CD4-positive, CD25-positive, alpha-beta regulatory T cell (primary cell): ENCODE measurements at places on chromosomes 12 and 14. TPM values are rescaled to one million over a fixed set of nuclear protein-coding genes. Genes with fewer than 3 reads are reported as not detected.

CLEC4D gene
- total RNA-seq, result not detected

DNA sequence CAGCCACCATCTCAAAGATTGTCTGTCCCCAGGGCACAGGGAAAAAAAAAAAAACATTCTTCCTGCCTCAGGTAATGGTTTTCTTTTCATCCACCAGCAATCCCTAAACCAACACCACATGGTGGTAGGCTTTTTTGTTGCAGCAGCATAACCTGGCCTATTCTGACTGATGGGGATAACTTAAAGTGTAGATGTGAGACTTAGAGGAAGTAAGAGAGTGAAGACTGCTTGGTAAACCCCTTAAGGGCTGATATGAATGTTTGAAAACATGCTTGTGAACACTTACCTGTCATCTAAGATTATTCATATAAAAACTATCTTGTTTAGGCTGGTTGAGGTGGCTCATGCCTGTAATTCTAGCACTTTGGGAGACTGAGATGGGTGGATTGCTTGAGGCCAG, 130.2 kb upstream of the RAP1B start:
- DNase-seq, result no peak

FAM222A gene
- total RNA-seq, result 2.3 TPM

DNA sequence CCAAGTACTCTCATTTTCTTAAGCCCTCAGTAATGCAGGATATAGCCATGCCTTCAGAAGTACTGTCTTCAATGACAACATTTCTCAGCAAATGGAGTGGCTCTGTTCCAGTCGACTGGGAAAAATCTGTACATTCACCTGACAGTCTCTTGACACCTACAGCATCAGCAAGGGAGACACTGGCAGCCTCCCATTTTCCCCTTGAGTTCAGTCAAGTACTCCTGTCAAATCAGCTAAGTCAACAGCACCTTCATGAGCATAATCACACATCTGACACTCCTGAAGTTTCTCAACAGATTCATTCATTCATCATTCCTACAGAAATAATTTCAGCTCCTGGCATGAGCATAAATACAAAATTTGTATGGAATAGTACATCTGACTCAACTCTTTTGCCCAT, 46.1 kb downstream of the INTS13 start:
- no peak for DNase-seq

DNA sequence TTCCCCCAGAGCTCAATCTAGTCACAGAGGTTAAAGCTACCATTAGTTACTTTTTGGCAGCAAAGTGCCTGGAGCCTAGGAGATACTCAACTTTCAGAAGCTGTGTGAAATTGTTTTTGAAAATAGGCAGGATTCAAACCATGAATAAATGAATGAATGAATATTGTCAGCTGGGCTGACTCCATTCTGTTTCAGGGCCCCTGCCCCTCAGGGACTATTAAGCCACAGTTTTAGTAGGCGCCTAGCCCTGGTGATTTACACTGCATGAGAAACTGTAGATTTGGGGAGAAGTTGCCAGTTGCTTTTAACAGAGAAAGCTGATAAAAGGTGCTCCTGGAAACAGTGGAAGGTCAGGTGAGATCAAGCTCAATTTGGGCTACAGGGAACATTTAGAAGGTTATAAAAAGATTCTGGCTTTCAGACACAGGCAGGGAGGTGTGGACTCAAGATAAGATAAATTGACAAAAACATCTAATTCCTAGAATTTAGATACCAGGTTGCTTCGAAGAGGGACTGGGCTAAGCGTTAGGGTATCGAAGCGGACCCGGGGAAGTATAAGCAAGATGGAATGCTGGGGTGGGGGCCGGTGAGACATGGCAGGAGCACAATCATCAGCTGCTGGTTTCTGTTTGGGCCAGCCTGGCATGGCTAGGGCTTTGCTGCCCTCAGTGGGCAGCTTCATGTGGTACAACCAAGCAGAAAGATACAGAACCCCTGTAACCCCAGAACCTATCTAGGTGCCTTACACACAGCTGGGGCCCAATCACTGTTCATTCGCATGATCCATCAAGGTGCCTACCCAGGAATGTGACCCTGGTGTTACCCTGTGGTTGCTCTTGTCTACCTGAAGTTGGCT, 14.9 kb upstream of the CELA1 start:
- DNase-seq, result no peak

- no peak for DNase-seq
Measured at GRCh38 chr14:91716999-91717398, 14.9 kb downstream of the CATSPERB start.

DNA sequence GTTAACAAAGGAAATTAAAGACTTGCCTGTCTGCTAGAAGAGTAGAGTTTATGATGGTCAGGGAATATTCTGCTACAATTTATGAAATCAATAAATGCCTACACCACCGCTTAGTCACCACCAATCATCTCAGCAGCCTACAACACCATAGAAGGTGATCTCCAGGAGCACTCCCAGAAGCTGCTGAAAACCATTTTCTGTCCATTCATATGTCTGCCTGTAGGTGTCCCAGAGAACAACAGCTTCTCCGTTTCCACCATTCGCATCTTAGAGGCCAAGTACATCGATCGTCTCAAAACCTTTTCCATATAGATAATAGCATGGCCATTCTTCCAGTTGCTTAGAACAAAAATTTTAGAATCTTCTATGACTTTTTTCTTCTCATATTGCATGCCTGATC, 303.4 kb downstream of the KCNC2 start:
- no peak for DNase-seq

DNA sequence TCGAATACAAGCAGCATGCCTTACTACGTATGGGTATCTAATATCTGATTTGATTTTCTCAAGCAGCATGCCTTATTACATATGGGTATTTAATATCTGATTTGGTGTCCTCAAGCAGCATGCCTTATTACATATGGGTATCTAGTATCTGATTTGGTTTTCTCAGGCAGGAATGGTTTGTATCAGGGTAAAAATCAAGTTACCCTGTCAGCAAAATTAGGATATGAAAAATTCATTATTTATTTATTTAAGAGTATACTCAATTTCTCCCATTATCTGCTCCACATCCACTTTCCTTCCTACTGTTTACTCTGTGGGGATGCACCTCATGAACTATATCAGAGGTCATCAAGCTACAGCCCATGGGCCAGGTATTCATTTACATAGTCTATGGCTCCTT, 21.9 kb downstream of the ZNF891 start:
- no peak for DNase-seq

GRCh38 chr14:97369901-97370300, 572.7 kb downstream of the VRK1 start:
- DNase-seq, result no peak

- no peak for DNase-seq
Measured at GRCh38 chr14:99790978-99791376, 2.2 kb upstream of the EML1 start.

ARHGAP9 gene
- total RNA-seq, result 403 TPM

DNA sequence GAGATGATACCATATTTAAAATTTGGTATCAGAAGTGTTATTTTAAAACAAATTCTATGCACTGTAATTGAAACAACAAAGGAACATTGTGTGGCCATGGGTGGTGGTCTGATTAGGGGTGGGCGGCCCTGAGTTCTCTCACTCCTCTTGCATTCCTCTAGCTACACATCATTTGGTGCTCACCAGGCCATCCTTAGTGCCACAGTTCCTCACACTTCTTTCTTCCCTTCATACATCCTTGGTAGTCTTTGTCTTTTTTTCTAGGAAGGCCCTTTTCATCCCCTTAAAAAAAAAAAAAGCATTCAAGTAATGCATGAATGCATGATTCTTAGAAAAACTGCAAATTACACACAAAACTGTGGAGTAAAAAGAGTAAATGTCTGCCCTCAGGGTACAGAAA, 2.4 kb upstream of the MANSC4 start:
- no peak for DNase-seq
